ENCODE measurements at places on chromosomes 3 and 15.

GRCh38 chr3:107128946-107129345 lies 248.3 kb upstream of the CCDC54 start:
- DNase-seq = no peak

- no peak for DNase-seq
These were observed 468.9 kb upstream of the UBE2E2 start for GRCh38 chr3:22734207-22734606.

DNA sequence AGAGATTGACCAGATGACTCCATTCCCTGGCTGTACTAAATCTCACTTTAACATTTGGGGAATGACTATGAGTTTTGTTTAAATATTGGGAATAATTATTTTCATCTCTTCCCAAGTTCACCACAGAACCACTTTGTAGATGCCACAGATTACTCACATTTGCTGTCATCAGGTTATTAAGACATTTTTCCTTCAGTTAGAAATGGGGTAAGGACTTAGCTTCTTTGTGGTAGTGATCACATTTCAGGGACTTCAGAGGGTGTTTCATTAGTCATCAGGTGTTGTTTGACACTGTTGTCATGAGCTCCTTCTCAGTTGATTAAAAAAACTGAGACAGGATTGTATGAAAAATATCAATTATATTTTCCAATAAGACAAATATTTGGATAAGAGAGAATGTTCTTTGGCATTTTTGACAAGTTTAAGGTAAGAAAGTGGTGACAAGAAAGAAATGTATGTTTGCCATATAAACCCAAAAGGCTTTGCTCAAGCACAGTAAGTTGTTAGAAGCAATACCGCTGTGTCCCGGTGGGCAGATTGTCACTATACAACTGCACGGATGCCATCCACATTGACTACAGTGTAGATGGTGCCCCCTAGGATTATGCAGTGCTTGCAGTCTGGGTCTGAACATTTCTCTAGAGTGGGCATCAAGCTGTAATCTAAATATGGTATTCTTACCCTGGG lies 22.3 kb downstream of the FBXL2 start:
- no peak for DNase-seq

GRCh38 chr3:29514912-29515311 lies 234.0 kb downstream of the RBMS3 start:
- DNase-seq = no peak

DNA sequence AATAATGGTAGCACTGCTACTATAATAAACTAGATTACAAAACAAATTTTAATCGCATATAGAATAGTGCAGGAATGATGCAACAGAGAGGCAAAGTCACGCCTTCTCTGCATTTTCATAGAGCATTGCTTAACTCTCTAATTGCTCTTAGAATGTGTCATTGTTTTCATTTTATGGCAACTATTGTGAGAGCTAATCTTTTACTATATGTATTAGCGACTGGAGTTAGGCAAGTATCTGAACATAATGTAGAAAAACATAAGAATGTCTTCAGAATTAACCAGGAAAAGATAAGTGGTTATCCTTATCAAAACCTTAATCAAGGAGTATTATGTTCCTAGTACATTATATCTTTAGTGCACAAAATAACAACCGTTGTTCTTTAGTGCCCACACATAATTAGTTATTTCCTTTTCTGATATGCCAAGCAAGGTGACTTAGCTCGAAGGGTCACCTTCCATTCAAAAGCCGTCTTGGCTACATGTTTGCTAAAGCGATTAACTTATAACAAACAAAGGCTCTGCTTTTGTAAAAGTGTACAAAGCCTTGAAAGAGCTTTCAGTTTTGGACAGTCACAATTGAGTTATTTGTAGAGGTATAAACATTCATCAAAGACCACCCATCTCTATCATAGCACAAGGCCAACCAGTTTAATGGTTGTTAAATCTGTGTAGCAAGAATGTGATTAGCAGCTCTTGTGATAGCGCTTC lies 1328.9 kb downstream of the ROBO2 start:
- no peak for DNase-seq

GRCh38 chr3:98536456-98537017 lies 4.8 kb downstream of the GPR15 start:
- no peak for DNase-seq

DNA sequence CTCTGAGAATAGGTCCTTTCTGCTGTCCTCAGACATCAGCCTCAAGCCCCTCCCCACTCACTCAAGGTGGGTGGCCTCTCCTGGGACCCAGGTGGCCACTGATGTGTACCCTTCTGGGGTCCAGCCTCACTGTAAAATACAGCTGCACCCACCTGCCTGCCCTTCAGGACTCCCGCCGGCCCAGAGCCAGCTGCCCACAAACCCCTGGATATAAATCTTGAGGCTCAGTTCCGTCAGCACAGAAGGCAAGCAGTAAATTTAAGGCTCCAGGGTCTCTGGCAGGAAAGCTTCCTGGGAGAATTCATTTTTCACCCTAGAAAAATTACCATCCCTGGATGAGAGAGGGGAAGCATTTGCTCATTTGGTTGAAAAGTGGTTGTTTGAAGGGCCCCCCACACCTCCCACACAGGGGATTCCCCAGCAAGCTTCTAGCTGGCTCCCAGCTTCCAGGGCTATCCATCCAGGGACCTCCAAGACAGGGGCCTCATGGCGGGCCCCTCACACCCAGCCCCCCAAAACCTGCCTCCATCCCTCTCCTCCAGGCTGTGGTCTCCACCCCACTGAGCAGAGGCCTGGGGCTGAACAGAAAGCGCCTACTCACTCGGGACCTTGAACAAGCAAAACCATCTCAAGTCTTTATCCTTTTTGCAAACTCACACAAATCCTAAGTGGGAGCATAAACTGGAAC lies 48.4 kb upstream of the GRIP2 start:
- no peak for DNase-seq

DNA sequence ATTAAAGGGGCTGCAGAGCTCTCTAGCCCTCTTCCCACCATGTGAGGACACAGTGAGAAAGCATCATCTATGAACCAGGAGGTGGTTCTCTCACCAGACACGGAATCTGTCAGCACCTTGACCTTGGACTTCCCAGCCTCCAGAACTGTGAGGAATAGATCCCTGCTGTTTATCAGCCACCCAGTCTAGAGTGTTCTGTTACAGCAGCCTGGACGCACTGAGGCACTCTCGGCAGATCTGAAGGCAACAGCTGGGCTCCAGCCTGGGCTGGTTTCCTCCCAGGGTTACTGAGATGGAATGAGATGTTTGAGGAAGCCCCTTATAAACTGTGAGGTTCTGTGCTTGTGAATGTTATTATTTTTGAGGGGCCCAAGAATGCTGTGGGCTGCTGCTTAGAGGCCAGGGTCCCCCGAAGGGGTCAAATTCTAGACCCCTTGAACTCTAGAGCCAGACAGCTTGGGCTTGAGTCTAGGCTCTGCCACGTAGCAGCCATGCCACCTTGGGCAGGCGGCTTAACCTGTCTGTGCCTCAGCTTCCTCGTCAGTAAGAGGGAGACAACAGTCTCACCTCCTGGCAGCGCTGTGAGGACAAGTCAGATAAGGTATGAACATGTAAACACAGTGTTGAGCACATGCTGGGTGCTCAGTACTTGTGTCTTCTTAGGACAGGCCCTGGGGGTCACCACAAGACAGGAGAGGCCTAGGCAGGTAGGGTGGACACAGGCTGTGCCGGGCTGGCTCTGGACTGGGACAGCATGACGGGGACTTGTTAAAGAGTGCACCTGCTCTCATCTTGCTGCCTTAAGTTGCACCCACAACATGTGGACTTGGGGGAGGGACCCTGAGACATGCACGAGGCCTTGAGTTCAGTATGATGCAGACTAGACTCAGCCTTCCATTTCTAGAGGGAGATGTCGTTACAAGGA lies 49.2 kb downstream of the MGLL start:
- no peak for DNase-seq

GRCh38 chr15:78212546-78213424 lies 21.6 kb downstream of the ACSBG1 start:
- no peak for DNase-seq

DNA sequence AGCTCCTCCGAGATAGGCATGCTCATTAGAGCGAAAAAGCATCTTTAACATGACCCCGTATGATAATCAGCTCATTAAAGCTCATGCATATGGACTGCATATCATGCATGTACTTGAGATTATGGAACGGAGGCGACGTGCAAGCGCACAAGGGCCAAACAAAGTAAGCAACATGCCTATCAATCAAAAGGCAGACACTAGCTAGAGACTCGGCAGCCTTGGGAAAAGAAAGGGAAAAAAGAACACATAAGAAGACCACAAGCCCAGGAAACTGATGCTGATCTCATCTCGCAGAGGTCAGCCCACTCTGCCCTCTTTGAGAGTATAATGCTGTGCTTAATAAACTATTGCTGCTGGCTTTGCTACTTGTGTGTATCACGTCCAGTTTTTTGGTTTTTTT lies 2.6 kb upstream of the ACOX2 start:
- no peak for DNase-seq

DNA sequence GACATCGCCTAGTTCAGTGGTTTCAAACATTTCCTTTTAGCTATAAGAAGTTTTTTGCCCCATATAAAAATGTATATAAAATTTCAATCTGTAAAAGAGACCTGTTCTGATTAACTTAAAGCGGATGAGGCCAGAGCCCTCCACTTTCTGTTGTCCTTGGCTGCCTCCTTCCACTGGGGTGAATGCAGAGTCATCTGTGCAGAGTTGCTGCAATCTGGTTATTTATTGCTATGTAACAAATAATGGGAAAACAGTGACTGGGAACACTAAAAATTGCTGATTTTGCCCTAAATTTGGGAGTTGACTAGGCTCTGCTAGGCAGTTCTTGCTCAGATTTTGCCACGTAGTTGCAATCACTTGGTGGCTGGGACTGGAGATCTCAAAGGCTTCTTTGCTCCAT lies 637.8 kb downstream of the GRM7 start:
- no peak for DNase-seq

DNA sequence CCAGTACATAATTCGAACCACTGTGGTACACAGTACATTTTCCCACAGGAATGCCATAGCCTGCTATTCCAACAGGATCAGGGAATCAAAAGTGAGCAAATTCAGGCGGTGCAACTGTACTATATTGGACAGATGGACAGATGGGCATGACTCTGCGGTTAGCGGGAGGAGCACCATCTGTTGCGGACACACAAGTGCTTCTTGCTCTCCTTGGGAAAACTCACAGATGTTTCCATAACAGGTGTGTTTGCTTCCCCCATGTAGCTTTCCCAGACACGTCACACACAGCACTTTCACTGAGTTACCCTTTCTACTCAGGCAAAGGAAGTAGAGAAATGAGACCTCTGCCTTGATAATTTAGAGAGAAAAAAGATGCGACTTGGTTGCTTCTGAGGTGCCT lies 325.1 kb upstream of the THBS1 start:
- DNase-seq = no peak

- no peak for DNase-seq
These were observed 49.4 kb downstream of the NFKBIZ start for GRCh38 chr3:101898752-101899169.

Data from T-helper 22 cell (primary cell).